Mammary epithelial cell (primary cell): ENCODE measurements at places on chromosomes 4 and X. TPM values are rescaled to one million over a fixed set of nuclear protein-coding genes. Genes with fewer than 3 reads are reported as not detected.

DNA sequence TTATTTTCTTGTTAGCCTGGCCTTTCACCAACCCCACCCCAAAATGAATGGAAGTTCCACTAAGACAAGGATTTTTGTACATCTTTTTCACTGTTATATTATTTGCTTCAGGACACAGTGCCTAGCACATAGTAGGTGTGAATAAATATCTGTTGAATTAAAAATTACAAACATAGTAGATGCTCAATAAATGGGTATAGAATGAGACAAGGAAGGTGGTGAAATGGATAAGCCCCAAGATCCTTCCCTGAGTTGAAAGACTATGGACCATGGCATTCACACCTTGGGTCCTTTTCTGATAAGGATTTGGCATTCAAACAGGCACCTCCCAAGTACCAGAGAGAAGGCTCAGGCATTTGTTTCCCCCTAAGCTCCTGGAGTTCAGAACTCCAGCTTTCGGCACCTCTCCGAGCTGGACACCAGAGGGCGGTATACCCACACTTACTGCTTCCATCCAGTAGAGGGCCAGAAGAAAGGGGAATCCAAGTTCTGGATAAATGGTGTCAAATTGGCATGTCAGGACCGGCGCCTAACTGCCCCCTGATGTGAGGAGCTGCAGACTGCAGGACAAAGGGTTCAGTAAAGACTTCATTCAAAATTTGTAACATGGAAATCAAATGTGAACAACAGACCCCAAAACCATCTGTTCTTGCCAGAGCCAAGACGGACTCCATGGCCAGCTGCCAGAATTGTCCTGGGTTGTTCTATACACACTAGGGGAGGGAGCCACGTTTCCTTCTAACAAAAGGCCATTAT is 193.0 kb downstream of the GPC3 start:
- DNase-seq = peak; percentile 61

DNA sequence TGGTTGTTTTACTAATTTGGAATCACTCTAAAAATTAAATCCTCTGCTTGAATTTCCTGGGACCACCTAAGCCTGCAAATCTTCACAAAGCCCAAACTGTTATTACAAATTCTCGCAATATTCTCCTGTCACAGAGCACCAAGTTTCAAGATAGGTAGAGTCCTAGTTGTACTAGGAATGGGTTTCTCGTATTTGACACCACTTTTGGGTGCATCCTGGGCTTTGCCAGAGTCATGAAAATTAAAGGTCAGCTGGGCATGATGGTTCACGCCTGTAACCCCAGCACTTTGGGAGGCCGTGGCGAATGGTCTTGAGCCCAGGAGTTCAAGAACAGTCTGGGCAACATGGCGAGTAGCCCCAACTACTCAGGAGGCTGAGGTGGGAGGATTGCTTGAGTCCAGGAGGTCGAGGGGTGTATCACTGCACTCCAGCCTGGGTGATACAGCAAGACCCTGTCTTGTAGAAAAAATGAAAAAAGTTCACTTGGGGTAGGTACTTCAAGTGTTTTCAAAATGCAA is 30.6 kb upstream of the MANBA start:
- no peak for DNase-seq

DNA sequence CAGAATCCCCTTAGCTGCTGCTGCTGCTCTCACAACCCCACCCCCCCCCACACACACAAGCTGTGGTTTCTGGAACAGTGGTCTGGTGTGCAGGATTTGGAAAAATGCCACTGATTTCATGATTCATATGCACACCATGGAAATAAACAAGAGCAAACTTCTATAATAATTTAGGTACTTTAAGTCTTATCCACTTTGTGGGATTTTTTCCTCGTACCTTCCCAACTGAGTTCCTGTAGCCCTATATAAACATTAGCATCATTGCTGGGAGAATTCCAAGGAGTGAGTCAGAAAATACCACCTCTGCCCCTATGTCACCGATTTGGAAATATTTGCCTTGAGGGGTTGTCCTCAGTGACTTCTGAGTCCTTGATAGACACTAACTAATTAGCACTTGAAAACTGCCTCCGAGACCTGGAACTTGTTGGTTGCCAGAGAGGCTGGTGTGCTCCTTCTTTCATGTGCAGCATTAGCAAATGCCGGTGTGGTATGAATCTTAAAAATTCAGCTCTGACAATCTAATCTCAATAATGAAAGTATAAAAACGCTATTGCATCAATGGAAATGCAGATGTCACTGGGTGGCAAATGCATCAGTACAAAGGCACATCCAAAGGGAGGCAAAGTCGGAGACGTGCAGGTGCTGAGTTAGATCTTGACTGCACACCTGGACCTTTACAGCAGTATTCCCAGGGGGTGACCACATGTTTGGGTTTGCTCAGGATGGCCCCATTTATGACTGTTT is 61.8 kb downstream of the CPE start:
- DNase-seq = peak; percentile 80

The PABPC1L2A gene
- not detected in 2 replicates for total RNA-seq

The SORBS2 gene
- 2.5 and 5.6 TPM in 2 replicates for total RNA-seq

DNA sequence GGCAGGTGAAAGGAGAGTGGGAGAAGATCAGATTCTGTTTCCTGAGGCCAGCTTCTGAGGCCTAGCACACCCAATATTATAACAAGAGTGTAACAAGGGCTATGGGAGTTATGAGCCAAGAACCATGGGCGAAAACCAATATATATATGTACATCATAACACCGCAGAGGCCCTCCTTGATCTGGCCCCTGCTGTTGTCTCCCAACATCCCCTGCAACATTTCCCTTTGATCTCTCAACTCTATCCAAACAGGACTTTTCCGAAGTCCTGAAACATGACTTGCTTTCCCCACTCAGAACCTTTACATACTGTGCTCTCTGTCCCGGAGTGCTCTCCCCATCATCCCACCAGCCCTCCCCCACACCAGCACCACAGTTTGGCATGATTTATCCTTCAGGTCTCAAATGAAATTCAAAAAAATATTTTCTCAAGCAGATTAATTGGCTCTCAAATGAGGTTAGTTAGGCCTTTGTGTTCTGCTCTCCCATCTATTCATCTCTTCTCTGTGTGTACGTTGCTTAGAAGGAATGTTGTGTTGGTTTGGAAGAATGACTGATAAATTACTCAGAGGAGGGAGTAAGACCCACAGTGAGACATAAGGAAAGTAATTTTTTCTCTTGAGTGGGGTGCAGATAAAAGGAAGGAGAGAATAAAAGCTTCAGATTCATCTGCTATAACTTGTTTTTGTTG is 58.1 kb upstream of the SMIM10 start:
- peak; percentile 57 for DNase-seq

- DNase-seq = no peak
These were observed 17.6 kb downstream of the PDGFC start for GRCh38 chr4:156953951-156954350.

The FHL1 gene
- 1.3 TPM for total RNA-seq

DNA sequence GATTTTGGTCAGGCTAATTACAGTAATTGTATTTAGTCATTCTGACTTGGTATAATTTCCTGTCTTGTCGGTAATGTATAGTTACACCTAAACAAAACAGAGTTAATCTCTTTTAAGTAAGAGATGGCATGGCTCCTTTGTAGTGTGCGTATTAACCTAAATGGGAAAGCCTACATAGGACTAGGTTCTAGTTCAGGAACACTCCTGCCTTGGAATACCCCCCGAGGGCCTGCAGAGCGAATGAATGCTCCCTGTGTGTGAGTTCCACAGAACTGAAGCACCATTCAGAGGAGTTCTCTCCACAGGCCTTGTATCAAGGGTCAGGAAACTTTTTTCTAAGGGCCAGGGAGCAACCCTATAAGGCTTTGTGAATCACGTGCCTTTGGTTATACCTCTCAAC is 44.9 kb upstream of the STIM2 start:
- DNase-seq = no peak

The DIAPH2 gene
- 17.8 TPM for total RNA-seq

The FMR1NB gene
- total RNA-seq = not detected
